ENCODE measurements at places on chromosomes 3 and 15. TPM values are rescaled to one million over a fixed set of nuclear protein-coding genes. Genes with fewer than 3 reads are reported as not detected.

- H3K36me3 ChIP-seq: no peaks in the 10 kb centered on the region
- no peaks in the 10 kb centered on the region for H3K27me3 ChIP-seq
- DNase-seq: no peak
- H3K4me1 ChIP-seq: peaks cover 2% of the 10 kb centered on the region
- H3K4me3 ChIP-seq: no peak overlapping the region
- no peak overlapping the region for H3K27ac ChIP-seq
These were observed 100.6 kb downstream of the UBE2E2 start for GRCh38 chr3:23303601-23304217.

GRCh38 chr3:59866076-59866475 lies 816.3 kb upstream of the CFAP20DC start:
- no peaks in the 10 kb centered on the region for H3K4me1 ChIP-seq
- H3K36me3 ChIP-seq: no peaks in the 10 kb centered on the region
- no peak overlapping the region for H3K27ac ChIP-seq
- no peak for DNase-seq

DNA sequence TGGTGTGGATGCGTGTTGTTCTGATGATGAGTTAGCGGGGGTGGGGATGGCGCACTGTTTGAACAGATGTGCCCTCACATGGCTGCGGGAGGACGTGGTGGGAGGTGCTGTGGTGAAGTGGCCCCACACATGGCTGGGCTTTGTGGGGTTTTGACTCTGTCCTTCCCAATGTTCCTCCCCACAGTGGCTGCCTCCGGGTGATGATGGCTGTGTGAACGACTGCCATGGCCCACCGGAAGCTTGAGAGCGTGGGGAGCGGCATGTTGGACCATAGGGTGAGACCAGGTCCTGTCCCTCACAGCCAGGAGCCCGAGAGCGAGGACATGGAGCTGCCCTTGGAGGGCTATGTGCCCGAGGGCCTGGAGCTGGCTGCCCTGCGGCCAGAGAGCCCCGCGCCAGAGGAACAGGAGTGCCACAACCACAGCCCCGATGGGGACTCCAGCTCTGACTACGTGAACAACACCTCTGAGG lies 167.9 kb downstream of the APBA2 start:
- no peaks in the 10 kb centered on the region for H3K36me3 ChIP-seq
- no peak for DNase-seq

- no peak overlapping the region for H3K27ac ChIP-seq
- DNase-seq: no peak
- H3K27me3 ChIP-seq: no peaks in the 10 kb centered on the region
- H3K4me1 ChIP-seq: no peaks in the 10 kb centered on the region
These were observed 16.1 kb upstream of the AGBL1 start for GRCh38 chr15:86063356-86064095.

DNA sequence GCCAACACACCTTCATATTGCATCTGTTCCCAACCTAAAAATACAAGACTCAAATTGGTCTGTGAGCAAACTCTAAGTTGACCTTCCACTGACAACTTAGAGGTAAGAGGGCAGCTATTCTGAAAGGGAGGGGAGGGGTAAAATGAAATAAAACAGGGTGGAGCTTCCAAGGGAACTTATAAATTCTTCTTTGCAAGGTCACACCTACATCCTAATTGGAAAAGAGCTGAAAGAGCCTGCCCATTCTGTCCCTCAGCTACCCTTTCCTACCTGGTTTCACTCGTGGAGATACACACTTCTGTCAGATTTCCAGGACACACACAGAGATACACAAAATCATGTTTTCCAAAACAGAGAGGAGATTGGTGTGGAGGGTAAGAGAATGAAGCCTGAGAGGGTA lies 1.0 kb downstream of the ILDR1 start:
- peaks cover 26% of the 10 kb centered on the region for H3K4me1 ChIP-seq
- H3K36me3 ChIP-seq: no peaks in the 10 kb centered on the region
- no peak for DNase-seq
- no peak overlapping the region for H3K4me3 ChIP-seq
- no peaks in the 10 kb centered on the region for H3K27me3 ChIP-seq

Gene CPN2
- not detected for total RNA-seq

Gene GOLGA8T
- not detected for total RNA-seq
